ENCODE measurements at places on chromosomes 5 and 9. TPM values are rescaled to one million over a fixed set of nuclear protein-coding genes. Genes with fewer than 3 reads are reported as not detected.

The ROR2 gene
- 0.17 TPM for total RNA-seq

The SPATA31D1 gene
- total RNA-seq = not detected

The TSSK1B gene
- total RNA-seq = not detected

The GFI1B gene
- total RNA-seq = 3.3 TPM

The CYLC2 gene
- total RNA-seq = not detected

The ZMAT2 gene
- 41.6 TPM for total RNA-seq

The TNFSF8 gene
- 50.3 TPM for total RNA-seq

The C8G gene
- total RNA-seq = 2.2 TPM

The ASTN2 gene
- 4.2 TPM for total RNA-seq

The IL31RA gene
- total RNA-seq = not detected

The ASS1 gene
- total RNA-seq = 0.70 TPM

The LMAN2 gene
- total RNA-seq = 116 TPM

The CCNO gene
- 2.3 TPM for total RNA-seq

The CDK9 gene
- 123 TPM for total RNA-seq

The GPR150 gene
- not detected for total RNA-seq

The INSL4 gene
- not detected for total RNA-seq

The SWI5 gene
- 18.2 TPM for total RNA-seq

The COL5A1 gene
- 15.9 TPM for total RNA-seq

The MYMK gene
- total RNA-seq = not detected

The ECSCR gene
- not detected for total RNA-seq

The LRRC70 gene
- total RNA-seq = 1.3 TPM

The TMC1 gene
- not detected for total RNA-seq

The PCDHGC4 gene
- 6.4 TPM for total RNA-seq

The OBP2A gene
- not detected for total RNA-seq

The ZNG1F gene
- total RNA-seq = 28.6 TPM

The NUTM2G gene
- total RNA-seq = not detected

The NIPAL4 gene
- not detected for total RNA-seq

The CWC27 gene
- total RNA-seq = 34.4 TPM

The PLPPR1 gene
- total RNA-seq = not detected

The RIMOC1 gene
- 29.7 TPM for total RNA-seq

The DRD1 gene
- total RNA-seq = not detected

The GMCL2 gene
- total RNA-seq = not detected

The XRCC4 gene
- total RNA-seq = 24.3 TPM
